ENCODE measurements at places on chromosomes 3 and 15. TPM values are rescaled to one million over a fixed set of nuclear protein-coding genes. Genes with fewer than 3 reads are reported as not detected.

Gene FAM81A
- polyA plus RNA-seq = 3.7 TPM

Gene MYH15
- 0.39 TPM for polyA plus RNA-seq

Gene GPR15
- 0.92 TPM for polyA plus RNA-seq

Gene VWA5B2
- polyA plus RNA-seq = 1.0 TPM

Gene P2RY13
- 3.0 TPM for polyA plus RNA-seq

Gene FLNB
- 277 TPM for polyA plus RNA-seq

Gene DGKG
- polyA plus RNA-seq = 0.74 TPM

Gene TRPM1
- polyA plus RNA-seq = 0.12 TPM

Gene GMPS
- 25.6 TPM for polyA plus RNA-seq

Gene SLC24A5
- not detected for polyA plus RNA-seq

Gene TIMP4
- polyA plus RNA-seq = 5.4 TPM

Gene MED12L
- polyA plus RNA-seq = not detected

Gene ARHGEF26
- 5.4 TPM for polyA plus RNA-seq

Gene SRGAP3
- polyA plus RNA-seq = 1.2 TPM

Gene CLRN1
- polyA plus RNA-seq = not detected

Gene ANKRD63
- not detected for polyA plus RNA-seq

Gene ZFAND6
- polyA plus RNA-seq = 65.8 TPM

Gene PSTPIP1
- polyA plus RNA-seq = 2.1 TPM

Gene GREM1
- polyA plus RNA-seq = 16.2 TPM

Data from sigmoid colon (tissue), 7 donors.